NCI-H1436 treated with DMSO at 0.1 percent for 48 hours (cell line): ENCODE measurements at places on chromosomes 12 and 14.

DNA sequence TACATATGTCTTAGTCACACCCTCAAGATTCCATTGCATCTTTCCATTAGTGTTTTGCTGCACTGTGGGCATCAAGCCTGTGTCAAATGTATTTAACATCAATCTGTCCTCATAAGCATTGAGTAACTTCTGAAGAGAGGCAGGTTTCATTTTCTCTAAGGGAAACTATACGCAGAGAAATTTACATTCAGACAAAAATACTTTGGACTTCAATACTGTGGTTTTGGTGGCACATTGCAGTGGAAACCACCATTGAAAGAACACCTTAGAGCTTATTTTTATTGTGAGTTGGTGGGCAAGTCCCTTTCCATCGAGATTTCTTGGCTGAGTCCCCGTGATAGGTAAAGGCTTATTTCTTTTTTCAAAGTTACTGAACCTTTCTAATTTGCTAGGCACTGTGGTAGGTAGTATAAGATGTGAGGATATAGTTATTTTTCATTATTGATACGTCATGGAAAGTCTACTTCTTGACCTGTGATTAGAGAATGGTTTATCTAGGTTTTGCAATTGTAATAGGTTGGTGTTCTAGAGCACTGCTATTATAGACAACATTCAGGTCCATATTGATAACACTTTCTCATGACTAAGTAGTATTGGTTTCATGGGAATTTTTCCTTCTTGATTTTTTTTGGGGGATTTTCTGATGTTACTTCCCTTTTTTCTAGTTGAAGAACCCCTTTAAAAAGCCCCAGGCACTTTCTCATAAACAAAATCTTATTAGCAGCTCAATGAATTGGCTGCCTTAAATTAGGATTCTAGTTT lies 81.9 kb downstream of the CFAP54 start:
- DNase-seq, result no peak

- DNase-seq, result no peak
These were observed 238.0 kb downstream of the CHST11 start for GRCh38 chr12:104694711-104695110.

- no peak for DNase-seq
These were observed 113.0 kb downstream of the UNC79 start for GRCh38 chr14:93543766-93544165.

GRCh38 chr14:59828276-59828675 lies 42.3 kb downstream of the RTN1 start:
- no peak for DNase-seq

GRCh38 chr12:123945287-123946151 lies 27.1 kb downstream of the CCDC92 start:
- DNase-seq, result no peak

- DNase-seq, result no peak
These were observed 8.1 kb downstream of the CIT start for GRCh38 chr12:119868992-119869391.

GRCh38 chr12:105347499-105347898 lies 17.0 kb downstream of the C12orf75 start:
- DNase-seq, result no peak
